ENCODE measurements at places on chromosomes 1 and 21.
A peak's percentile ranks its signal among the peaks of the same experiment; 100 is the strongest.

DNA sequence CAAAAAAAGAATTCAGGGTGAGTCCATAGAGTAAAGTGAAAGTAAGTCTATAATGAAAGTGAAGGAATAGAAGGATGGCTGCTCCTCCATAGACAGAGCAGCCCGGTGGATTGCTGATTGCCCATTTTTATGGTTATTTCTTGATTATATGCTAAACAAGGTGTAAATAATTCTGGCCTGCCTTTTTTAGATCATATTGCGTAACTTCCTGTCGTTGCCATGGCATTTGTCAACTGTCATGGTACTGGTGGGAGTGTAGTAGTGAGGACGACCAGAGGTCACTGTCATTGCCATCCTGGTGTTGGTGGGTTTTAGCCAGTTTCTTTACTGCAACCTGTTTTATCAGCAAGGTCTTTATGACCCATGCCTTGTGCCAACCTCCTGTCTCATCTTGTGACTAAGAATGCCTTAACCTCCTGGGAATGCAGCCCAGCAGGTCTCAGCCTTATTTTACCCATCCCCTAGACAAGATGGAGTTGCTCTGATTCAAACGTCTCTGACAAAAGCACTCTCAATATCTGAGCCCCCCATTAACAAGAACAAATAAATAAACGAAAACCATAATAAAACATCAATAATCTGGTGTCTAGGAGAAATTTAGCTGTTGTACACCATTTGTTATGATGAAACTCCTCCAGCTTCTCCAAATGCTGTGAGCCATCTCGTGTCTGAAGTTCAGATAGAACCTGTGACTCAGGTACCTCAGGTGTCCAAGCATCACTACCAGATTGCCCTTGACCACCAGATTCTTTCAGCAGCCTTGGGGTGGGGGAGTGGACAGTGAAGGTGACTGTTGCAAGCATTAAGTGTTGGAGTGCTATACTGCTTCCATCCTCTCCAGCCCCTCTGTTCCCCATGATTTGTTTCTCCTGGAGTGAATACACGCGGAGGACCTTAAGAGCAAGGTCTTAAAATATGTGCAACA is 36.0 kb downstream of the EBNA1BP2 start:
- DNase-seq = no peak

GRCh38 chr1:60727552-60727951 is 354.8 kb upstream of the NFIA start:
- DNase-seq = no peak

DNA sequence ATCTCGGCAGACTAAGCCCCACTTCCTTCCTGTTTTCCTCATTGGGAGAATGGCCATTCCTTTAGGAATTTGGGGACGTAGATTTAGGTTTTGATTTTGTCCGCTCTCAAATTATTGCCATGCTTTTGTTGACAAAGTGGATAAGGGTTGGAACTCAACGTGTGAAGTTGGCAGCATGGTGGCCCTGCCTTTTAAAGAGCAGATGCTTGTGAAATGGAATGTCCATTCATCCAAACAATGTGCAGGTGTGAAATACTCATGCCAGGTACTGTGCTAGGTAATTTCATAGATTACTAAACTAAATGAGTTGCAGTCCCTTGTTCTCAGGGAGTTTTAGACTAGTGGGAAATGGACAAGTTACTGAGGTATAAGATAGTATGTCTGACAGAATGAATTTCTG is 75.0 kb downstream of the SPATA46 start:
- no peak for DNase-seq

DNA sequence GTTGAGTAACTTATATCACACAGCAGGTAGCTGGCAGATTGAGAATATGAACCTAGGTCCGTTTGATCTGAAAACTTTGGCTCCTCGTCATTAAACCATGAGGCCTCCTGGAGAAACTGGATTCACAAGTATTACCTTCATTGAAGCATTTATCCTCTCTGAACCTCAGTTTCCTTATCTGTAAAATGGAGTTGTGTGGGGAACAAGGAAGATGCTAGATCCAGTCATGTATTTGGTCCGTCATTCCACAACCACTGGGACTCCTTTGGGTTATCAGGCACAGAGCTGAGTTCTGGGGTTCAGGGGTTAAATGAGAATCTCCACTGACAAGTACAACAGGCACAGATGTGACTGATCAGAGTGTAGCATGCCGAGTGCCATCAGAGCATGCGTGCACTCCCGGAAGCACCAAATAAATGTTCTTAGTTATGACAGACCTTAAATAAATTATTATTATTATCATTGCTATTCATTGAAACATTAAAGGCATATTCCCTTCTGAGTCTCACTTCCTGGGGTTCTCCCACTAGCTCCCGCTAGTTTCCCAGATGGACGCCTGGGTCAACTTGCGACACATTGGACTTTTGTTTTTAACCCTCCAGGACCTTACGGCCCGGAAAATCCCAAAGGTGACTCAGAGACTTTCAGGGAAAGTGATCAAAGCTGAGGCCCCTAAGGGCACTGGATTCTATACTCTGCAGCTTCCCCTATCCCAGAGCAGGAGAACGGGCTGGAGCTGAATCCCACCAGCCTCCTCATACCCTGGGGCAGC is 130.6 kb downstream of the PLPP3 start:
- no peak for DNase-seq

- DNase-seq = no peak
These were observed at the start of gene CELSR2 for GRCh38 chr1:109248797-109249629. TSS of gene CELSR2 (plus strand) at chr1:109249539. CDS start at chr1:109250080, 541 bp downstream.

GRCh38 chr1:235888119-235888643 is 21.5 kb upstream of the LYST start:
- DNase-seq = peak; percentile 22

DNA sequence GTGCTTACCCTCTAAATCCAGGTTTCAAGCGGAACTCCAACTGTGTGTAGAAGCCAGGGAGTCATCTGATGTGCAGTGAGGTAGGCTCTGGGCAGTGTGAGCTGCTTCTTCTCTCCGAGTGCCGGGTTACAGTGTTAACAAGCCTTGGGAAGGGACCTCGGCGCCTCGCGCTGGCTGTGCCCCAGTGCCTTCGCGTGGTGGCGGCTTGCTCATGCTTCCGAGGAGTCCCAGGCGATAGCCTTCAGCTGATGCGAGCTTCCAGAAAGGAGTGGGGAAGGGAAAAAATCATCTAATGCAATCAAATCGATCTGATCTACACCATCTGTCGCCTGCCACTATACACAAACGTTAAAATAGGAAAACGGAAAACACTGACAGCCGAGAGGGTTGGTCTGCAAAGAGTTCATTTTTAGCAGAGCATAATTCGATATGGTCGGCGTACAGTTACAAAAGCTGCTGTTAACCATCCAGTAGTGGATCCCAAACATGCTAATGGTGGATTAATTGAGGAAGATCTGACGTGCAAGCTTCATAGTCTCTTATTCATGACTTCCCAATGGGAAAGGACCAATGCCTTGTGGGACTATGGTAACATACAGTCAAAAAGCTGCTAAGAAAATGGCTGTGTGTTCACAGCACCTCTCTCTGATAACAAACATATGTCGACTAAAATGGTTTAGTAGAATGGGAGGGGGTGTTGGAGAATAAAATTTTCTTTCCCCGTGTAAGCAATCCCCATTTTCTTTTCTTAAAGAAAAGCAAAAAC is 128.7 kb upstream of the DPYD start:
- no peak for DNase-seq

DNA sequence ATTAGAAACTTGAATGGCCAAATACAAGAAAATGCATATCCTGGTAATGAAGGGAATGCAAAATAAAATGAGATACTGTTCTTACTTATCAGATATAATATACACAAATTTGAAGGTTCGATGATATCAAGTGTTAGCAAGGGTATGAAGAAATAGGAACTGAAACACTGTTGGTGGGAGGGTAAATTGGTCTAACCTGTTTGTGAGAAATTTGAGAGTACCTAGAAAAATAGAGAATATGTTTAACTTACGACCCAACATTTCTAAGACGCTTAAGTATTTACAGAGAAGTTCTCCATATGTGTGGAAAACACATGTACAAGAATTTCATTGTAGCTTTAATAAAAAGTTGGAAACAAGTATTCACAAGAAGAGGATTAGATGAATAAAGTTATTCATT is 25.9 kb downstream of the ATG4C start:
- no peak for DNase-seq

DNA sequence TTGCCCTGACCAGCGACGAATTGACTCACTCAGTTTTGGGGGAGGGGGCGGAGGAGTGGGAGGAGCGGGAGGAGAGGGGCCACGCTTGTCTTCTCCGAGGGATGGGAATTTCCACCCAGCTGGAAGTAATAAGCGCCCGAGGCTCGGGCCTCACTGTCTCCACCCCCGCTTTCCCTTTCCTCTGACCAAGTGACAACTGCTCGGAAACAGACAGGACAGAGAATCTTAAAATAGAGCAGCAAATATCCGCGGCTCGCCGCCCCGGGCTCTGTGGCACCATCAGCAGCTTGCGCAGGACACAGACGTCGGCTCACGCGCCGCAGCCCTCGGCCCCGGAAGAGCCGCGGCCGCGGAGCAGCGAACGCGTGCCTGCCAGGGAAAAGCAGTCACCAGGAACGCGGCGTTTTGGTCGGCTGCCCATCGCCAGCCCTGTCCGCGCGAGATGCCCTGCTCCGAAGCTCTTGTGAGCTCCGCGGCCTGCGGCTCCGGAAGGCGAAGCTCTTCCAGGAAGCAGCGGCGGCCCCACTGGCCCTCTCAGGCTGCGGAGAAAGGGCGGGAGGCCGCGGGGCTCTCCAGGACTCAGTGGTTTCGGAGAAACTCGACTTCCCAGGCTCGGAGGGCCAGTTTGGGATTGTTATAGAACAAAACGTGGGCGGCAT is 10.7 kb upstream of the RGS16 start:
- no peak for DNase-seq

- no peak for DNase-seq
These were observed 142.3 kb downstream of the TRIM33 start for GRCh38 chr1:114368560-114369255.

DNA sequence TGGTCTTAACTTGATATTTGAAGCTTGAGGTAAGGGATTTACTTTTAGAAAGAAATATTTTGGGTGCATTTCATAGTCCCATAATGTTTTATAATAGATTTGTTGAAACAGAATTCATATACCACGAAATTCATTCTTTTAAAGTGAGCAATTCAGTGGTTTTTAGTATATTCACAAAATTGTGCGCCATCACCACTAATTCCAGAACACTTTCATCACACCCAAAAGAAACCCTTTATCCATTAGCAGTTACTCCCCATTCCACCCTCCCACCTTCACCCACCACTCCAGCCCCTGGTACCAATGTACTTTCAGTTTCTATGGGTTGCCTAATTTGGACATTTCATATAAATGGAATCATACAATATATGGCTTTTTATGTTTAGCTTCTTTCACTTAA is 38.9 kb upstream of the DMRTB1 start:
- no peak for DNase-seq

DNA sequence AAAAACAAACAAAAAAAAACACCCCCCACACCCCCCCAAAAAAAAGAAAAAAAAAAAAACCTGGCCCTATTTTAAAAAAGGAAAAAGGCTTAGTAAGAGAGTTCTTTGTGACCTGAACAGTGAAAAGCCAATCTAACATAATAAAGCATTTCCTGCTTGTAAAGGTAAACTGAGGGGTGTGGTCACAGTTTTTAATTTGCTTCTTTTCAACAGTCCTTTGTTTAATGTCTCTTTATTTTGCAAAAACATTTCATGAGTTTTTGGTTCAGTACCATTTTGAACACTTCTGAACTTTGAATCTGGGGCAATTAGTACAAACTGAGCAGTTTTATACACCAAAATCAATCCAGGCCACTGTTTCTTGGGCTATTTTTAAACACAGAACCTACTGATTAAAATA is 37.6 kb downstream of the TOR3A start:
- DNase-seq = no peak

GRCh38 chr1:15627343-15627988 is 10.2 kb downstream of the DDI2 start:
- no peak for DNase-seq

GRCh38 chr1:16450863-16451481 is 10.4 kb downstream of the NECAP2 start:
- DNase-seq = no peak

DNA sequence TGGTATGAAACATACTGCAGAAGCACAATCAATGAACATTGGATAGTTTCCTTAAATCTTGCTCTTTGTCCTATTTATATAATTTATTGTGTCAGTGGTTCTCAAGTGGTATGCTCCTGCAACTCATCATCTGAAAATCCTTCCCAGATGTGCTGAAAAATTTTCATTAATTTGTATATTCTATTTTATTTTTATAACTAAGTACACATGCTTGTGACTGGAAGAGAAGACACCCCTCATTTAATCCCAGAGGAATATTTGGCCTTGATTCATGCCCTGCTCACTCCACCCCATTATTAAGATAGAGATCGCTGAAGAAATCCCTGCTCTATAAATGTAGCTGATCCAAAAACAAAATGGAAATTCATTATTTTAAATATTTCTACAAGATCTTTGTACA is 870.5 kb upstream of the CXADR start:
- DNase-seq = no peak

- no peak for DNase-seq
These were observed 2.5 kb downstream of the PDZK1IP1 start for GRCh38 chr1:47187231-47187925.

DNA sequence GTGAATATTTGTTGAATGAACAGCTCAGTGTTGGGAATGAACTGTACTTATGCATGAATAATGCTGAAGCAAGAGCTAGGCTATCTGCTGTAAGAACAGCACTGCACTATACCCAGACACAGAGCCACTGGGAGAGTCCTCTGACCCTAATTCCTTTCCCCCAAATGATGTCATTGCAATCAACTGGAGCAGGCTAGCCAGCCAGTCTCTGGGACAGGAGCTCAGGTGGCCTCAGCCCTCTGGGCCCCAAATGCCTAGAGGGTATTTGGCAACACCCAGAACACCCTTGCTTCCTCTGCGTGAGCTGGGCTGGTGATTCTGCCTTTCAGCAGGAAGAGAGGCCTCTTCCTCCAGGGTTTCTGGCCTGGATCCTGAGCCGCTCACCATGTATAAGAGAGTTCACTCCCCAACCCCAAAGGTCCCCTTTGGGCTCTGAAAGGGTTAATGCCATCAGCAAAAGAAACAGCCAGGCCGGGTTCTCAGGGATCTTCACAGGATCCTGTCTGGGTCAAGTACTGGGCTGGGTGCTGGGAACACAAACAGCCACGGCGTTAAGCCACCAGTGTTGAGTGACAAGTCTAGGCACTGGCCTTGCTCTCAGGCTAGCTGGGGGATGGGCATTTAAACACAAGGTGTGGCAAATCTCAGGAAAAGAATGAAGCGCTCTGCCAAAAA is 3.7 kb upstream of the PADI4 start:
- DNase-seq = no peak

GRCh38 chr21:44537930-44538911 is 1.8 kb downstream of the KRTAP10-1 start:
- no peak for DNase-seq

GRCh38 chr21:32545948-32546441 is 39.3 kb downstream of the TCP10L start:
- DNase-seq = no peak

DNA sequence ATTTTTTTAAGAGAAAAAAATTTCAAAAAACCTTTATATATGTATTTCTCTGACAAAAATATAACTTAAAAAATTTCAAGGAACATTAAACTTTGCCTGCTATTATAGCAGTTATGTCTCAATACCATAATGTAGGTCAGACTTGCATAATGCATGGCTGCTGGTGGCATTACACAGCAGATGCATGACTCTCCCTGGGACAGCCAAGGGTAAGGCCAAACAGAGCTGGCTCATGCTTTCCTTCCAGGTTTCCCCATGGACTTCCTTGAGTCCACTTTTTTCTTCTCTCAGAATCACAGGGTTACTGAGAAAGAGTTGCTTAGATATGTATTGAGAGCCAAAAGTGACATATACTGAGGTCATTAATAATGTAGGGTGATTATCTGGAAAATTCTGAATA is 43.7 kb downstream of the RHOU start:
- DNase-seq = no peak
